CD4-positive, CD25-positive, alpha-beta regulatory T cell (primary cell): ENCODE measurements at places on chromosomes 7 and 10.
A peak's percentile ranks its signal among the peaks of the same experiment; 100 is the strongest.

DNA sequence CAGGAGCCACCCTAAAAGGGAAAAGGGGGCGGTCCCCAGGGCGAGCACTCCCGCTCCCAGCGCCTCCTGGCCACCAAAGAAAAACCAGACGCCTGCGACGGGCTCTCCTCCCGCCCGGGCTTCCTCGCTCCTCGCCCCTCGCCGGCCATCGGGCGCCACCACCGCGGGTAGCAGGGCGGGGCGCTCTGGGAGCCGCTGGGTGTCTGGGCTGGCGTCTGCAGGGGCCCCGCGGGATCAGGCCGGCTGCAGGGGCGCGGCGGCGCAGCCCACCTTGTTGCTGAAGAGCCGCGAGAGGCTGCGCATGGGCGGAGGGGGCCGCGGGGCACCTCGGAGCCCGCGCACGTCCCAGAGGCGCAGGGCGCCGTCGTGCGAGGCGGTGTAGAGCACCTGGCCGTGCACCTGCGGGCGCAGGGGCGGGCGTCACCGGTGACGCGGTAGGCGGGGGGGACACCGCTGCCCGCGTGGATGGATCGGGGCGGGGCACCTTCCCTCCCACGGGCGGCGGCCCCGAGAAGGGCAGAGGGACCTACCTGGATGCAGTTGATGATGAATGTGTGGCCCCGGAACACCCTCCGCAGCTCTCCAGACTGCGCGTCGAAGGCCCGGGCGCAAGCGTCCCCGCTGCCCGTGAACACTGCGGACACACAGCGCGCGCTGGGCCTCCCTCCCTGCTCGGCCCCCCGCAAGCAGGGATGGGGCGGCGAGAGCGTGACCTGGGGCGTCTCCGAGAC lies 28.3 kb downstream of the WDR86 start:
- peak; percentile 33 for DNase-seq

GRCh38 chr7:38775506-38776175 lies 133.3 kb downstream of the VPS41 start:
- no peak for DNase-seq

DNA sequence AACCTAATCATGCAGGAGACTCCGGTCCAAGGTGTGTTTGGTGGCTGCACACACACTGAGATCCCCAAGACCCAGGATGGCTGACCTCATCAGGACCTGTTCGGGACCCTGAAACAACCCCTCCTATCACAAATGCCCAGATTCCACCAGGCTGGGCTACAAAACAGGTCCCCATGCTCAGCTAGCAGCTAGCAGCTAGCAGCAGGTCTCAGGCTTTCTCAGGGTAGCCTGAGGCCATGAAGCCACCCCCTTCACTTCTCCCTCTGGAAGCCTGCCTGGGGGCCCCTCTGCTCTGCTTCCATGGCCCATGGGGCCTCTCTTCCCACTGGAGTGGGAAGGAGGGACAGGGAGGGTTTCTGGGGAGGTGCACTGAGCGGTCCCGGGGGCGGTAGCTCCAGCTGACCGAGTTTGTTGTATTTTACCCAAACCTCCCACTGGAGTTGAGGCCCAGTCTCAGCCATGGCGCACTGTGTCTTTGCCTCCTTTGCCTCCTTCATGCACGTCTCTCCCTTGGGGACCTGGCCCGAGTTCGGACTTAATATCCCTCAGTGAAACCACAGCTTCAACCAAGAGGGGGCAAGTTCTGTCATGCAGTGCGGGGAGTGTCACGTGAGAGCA lies 95.1 kb upstream of the GPR26 start:
- DNase-seq: no peak

DNA sequence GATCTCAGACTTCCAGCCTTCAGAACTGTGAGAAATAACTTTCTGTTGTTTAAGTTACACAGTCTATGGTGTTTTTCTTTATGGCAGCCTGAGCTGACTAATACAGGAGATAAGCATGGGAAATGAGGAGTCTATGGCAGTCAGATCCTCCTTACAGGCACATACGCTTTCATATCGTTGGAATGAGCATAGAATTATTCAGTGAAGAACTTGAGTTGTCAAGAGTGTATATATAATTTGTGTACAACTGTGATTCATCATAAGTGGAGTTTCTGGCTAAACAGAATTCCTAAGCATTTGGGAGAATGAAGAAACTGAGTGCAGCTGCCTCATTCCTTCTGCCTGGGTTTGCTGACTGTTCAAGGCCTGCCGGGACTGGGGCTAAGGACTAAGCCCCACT lies 516.7 kb downstream of the ADRA2A start:
- no peak for DNase-seq

- no peak for DNase-seq
Measured at GRCh38 chr7:114842551-114843065, 79.3 kb upstream of the MDFIC start.

GRCh38 chr10:108450280-108450679 lies 1285.8 kb upstream of the SORCS1 start:
- no peak for DNase-seq

DNA sequence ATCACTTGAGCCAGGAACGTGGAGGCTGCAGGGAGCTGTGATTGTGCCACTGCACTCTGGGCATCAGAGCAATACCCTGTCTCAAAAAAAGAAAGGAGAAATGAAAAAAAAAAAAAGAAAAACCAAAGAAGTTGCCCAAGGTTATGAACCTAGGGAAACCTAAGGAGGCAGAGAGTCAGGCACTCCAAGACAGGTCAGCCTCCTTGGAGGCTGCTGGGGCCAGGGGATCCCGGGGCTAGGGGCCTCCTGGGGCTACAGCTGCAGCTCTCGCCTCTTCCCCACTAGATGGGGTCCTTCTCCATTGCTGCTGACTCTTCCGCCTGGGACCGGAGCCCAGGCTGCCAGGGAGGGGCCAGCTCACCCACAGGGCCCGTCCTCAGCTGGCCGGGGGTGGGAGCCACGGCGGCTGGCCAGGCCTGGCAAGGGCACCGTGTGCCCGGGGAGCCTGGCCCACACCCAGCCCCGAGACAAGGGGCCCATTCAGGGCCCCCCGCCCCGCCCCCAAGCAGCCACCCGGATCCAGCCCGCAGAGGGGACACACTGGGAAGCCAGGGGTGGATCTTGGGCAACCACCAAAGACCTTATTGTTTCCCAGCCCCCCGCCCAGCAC lies 1.7 kb upstream of the SPACDR start:
- no peak for DNase-seq

DNA sequence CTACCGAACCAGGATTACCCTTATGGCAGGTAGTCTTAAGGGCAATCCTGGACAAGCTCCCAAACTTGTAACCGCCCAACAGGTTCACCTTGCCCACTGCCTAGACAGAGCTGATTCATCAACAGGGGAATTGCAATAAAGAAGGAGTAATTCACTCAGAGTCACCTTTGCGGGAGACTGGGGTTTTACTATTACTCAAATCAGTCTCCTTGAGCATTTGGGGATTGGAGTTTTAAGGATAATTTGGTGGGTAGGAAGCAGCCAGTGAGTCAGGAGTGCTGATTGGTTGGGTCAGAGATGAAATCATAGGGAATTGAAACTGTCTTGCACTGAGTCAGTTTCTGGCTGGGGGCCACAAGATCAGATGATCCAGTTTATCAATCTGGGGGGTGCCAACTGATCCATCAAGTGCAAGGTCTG lies 25.3 kb downstream of the HK1 start:
- no peak for DNase-seq

GRCh38 chr7:30028749-30029635 lies 780 bp downstream of the PLEKHA8 start:
- peak; percentile 51 for DNase-seq

DNA sequence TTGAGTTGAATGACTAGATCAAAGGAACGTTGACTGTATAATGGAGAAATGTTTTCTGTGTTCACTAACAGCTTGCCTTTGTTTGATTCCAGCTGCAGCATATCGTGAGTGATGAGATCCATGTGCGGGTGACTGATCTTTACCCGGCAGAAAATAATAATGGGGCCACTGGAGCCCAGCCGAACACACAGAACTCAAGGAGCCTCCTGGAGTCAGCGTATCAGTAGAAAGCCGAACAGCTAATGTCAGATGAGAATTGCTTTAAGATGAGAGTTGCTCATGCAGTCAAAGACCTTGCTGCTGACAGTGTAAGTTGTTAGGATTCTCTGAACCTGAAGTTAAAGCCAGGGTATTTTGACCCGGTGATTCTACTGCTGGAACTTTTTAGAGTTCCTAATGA lies 34.3 kb upstream of the MTPAP start:
- DNase-seq: no peak

DNA sequence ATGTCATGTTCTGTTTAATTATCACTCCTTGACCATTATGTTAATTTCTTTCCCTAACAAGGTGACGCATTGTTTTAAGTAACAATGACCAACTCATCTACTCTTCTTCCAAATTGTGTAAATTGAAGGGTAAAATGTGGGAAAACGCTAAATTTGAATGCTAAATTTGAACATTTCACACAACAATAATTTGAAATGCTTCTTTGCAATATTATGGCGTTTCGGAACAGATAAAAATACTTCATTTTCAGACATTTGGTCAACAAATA lies 29.2 kb upstream of the KMT2C start:
- DNase-seq: no peak

- DNase-seq: no peak
Measured at GRCh38 chr7:77425101-77426051, 9.2 kb upstream of the GSAP start.

DNA sequence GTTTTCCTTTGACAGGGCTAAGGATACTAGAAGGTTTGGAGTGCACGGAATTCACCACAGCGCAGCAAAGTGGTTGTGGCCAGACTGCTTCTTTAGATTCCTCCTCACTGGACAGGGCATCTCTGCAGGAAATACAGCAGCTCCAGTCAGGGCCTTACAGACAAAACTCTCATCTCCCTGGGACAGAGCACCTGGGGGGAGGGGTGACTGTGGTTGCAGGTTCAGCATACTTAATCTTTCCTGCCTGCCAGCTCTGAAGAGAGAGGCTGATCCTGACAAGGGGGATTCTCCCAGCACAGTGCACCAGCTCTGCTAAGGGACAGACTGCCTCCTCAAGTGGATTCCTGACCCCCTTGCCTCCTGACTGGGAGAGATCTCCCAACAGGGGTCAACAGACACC lies 1257.9 kb downstream of the NXPH1 start:
- DNase-seq: no peak

- no peak for DNase-seq
Measured at GRCh38 chr10:30081182-30081581, 21.8 kb upstream of the JCAD start.

DNA sequence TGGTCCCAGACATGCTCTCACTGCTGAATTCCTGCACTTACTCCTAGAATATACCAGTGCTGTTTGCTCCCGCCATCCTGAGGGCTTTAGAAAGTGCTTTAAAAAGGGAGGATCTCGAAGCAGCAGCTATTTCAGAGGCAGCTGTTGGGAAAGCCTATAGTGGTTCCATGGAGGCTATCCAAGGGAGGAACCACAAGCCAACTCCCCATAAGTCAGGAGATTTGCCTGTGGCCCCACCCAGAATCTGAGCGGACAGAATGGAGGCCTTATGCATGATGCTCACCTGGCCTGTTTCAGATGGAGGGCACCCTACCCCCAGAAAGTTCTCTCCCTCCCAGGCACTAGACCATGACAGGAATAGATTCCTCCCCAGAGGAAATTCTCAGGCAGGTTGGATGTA lies 2.3 kb upstream of the KCNIP2 start:
- DNase-seq: no peak

- DNase-seq: no peak
Measured at GRCh38 chr10:108348215-108348614, 1183.7 kb upstream of the SORCS1 start.
